ENCODE measurements at places on chromosomes 5 and 9. TPM values are rescaled to one million over a fixed set of nuclear protein-coding genes. Genes with fewer than 3 reads are reported as not detected.

- H3K4me3 ChIP-seq: no peak overlapping the region
- H3K36me3 ChIP-seq: no peaks in the 10 kb centered on the region
- no peak for DNase-seq
- no peaks in the 10 kb centered on the region for H3K4me1 ChIP-seq
These were observed 726.1 kb downstream of the BRINP1 start for GRCh38 chr9:118643118-118643517.

GRCh38 chr5:159837860-159838259 lies 78.4 kb upstream of the ADRA1B start:
- H3K27ac ChIP-seq: no peak overlapping the region
- no peaks in the 10 kb centered on the region for H3K27me3 ChIP-seq
- no peak overlapping the region for H3K4me3 ChIP-seq
- no peaks in the 10 kb centered on the region for H3K36me3 ChIP-seq
- DNase-seq: no peak

DNA sequence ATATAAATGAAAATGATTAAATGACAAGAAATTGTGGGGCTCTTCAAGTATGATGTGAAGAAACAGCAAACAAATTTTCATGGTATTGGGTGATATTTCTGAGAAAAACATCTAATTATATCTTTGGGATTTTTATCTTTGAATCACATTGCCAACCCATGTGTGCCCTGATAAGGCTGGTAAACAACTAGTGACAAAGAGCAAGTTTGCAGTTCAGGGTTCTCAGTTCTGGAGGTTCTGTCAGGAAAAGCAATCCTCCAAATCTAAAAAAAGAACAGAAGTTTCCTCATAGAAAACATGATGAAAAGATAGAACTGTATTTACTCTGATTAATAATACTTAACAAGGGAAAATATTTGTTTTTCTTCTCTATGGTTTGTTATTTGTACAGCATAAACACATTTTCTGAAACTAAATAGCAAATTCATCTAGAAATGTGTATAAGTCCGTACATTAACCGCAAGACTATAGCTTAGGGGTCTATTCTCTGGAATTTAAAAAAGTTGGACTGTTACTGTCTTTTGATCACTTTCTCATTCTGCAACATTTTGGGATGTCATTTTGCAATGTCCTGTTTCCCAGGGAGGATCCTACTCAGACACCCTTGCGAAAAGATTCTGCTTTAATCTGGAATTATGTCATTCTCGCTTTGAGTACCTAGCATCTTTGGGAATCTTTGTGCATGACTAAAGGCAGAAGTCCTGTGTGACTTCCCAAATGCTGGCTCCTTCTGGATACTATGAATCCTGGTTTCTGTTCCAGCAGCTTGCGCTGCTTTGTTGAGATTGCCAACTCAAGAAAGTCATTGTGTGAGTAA lies 308.5 kb downstream of the ADGRV1 start:
- no peaks in the 10 kb centered on the region for H3K27me3 ChIP-seq
- no peaks in the 10 kb centered on the region for H3K36me3 ChIP-seq
- no peak overlapping the region for H3K27ac ChIP-seq
- no peaks in the 10 kb centered on the region for H3K4me1 ChIP-seq
- H3K4me3 ChIP-seq: no peak overlapping the region

DNA sequence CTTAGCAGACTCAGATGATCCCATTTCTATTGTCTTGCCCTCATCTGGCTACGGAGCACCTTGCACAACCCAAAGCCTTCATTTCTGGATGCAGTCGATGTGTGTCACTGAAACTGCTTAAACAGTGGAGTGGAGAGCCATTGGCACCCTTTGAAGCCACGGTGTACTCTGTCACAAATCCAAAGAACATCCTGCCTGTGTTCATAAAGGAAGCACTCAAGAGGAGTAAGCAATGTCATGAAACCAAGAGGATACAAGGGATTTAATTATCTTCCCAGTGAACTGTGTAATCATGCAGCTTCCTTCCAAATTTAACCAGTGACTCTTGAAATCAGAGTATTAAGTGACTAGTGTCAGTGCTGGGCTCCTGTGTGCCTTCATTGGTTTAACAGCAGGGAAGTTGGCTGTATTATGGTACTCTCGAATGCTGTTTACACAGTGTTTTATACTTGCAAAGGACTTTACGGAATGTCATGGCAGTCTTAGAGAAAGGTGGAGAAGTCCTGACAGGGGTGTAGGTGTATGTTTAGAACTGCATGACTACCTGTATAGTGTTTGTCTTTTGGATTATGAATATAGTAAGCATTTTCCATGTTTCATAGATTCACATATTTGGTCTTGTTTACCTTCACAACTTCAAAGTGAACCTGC lies 41.9 kb downstream of the CD180 start:
- no peaks in the 10 kb centered on the region for H3K4me1 ChIP-seq
- DNase-seq: no peak
- H3K4me3 ChIP-seq: no peak overlapping the region
- peaks cover 31% of the 10 kb centered on the region for H3K36me3 ChIP-seq
- no peak overlapping the region for H3K27ac ChIP-seq

- no peaks in the 10 kb centered on the region for H3K27me3 ChIP-seq
- H3K4me3 ChIP-seq: no peak overlapping the region
- no peaks in the 10 kb centered on the region for H3K36me3 ChIP-seq
- DNase-seq: no peak
These were observed 793.7 kb downstream of the BRINP1 start for GRCh38 chr9:118575341-118576070.

DNA sequence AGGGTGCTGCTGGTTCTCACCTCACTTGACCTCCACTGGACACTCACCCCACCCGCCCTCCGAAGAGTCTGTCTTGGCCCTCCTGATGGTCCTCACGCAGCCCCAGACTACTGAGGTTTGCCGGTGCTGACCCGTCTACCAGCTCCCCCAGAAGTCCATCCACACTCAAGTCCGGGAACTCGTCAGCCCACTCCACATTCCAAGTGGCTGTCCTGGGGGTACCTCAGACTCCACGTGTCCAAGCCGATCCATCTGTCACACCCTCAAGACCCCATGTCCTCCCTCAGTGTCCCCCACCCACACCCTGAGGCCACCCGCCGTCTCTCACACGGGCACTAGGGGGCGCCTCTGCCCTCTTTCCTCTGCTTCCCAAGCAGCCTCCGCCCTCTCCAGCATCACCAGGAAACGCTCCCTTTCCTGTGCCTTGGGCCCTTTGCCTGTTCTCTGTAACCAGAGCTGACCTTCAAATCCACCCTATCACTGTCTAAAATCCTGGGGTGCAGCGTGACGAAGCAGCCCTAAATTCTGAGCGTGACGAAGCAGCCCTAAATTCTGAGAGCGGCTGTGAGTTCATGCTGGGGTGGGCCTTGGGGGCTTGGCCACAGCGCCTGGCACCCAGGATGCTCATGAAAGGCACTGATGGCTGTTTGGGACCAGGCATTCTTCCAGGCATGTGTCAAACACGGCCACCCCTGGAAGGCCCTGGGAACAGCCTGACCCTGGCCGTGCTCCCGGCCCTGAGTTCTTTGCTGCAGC lies 95.7 kb downstream of the KCNT1 start:
- H3K27ac ChIP-seq: no peak overlapping the region
- DNase-seq: peak; percentile 29
- peaks cover 4% of the 10 kb centered on the region for H3K4me1 ChIP-seq
- no peak overlapping the region for H3K4me3 ChIP-seq

GRCh38 chr9:69237702-69238295 lies 63.7 kb downstream of the TJP2 start:
- no peaks in the 10 kb centered on the region for H3K4me1 ChIP-seq
- H3K36me3 ChIP-seq: peaks cover 15% of the 10 kb centered on the region
- no peak overlapping the region for H3K4me3 ChIP-seq
- H3K27ac ChIP-seq: no peak overlapping the region
- no peak for DNase-seq
- H3K27me3 ChIP-seq: no peaks in the 10 kb centered on the region

DNA sequence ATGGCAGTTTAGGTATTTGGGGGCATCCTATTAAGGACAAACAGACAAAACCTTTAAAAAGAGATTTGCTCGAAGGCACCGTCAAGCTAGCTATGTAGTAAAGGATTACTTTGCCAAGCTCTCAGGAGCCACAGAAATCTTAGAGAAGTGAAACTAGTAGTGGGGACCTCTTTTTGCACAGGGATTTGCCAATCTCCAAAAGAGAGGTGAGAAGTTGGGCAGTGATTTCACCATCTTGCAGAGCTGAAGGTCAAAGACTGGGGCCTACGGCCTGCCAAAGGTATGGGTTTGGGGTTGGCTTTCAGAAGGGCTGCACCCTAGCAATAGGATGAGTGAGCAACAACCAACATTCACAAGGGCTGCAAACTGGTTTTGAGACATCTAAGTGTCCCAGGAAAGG lies 1.6 kb upstream of the FCN1 start:
- no peaks in the 10 kb centered on the region for H3K36me3 ChIP-seq
- no peak overlapping the region for H3K27ac ChIP-seq
- no peaks in the 10 kb centered on the region for H3K27me3 ChIP-seq
- no peaks in the 10 kb centered on the region for H3K4me1 ChIP-seq
- no peak overlapping the region for H3K4me3 ChIP-seq
- no peak for DNase-seq

GRCh38 chr9:129900263-129901027 lies 65.2 kb downstream of the USP20 start:
- no peak overlapping the region for H3K27ac ChIP-seq
- no peaks in the 10 kb centered on the region for H3K27me3 ChIP-seq
- H3K4me1 ChIP-seq: peaks cover 5% of the 10 kb centered on the region
- no peak overlapping the region for H3K4me3 ChIP-seq

GRCh38 chr5:91562922-91563321 lies 179.8 kb upstream of the ARRDC3 start:
- H3K27ac ChIP-seq: no peak overlapping the region
- H3K36me3 ChIP-seq: no peaks in the 10 kb centered on the region
- no peak overlapping the region for H3K4me3 ChIP-seq
- no peaks in the 10 kb centered on the region for H3K27me3 ChIP-seq

DNA sequence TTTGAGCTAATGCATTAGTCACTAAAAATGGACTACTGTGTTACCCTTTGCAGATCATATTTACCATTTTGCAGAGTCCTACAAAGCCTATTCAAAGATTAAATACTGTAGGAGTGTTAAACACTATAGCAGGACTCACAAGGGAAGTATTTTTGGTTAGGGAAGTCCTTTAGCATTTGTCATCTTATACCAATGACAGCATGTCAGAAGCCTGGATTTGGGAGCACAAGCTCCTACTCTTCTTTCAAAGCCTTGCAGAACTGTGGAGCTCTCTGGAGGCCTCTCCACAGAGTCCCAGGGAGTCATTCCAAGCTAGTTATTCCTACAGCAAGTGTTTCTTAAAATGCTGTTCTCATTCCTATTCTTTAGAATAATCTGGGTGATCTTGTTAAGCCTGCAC lies 288.8 kb downstream of the PIK3R1 start:
- H3K36me3 ChIP-seq: no peaks in the 10 kb centered on the region
- no peak overlapping the region for H3K27ac ChIP-seq
- H3K4me3 ChIP-seq: no peak overlapping the region
- H3K4me1 ChIP-seq: no peaks in the 10 kb centered on the region

DNA sequence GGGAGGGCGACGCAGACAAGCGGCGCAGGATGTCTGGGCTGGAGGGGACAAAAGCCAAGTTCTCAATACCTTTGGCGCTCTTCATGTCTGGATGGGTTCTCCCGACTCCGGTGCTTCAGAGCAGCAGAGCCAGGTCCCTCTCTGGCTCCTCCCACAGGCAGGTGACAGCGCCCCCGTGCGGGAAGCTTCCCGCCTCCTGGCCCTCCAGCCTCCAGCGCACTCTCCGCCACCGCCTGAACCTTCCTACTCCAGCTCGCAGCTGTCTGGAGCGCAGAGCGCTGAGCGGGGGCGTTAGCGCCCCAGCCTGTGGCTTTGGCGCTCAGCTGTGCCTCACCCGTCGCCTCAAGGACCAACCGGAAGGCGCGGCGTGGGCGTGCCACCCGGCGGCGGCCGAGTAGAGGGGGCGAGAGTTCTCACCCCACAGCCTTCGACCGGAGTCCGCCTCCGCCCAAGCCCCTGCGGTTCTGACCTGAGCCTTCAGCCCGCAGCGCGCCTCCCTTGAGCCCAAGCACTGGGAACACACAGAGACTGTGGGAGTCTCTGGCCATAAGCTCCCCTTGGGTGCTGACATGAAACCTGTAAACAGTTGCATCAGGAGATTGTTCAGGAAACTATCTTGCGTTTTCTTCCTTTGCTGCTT lies at the start of gene SLCO4C1:
Gene SLCO4C1, minus strand, starts transcription at position 107 of the 640 bp plus-strand sequence. Its CDS starts 22 bp downstream, at position 85.
- peak; percentile 18 for DNase-seq
- H3K27ac ChIP-seq: no peak within 1 kb of the TSS
- H3K36me3 ChIP-seq: no peaks in the 10 kb centered on the region
- H3K27me3 ChIP-seq: peaks cover 2% of the 10 kb centered on the region
- peak within 1 kb of the TSS; percentile 19 for H3K4me3 ChIP-seq
- peaks cover 8% of the 10 kb centered on the region for H3K4me1 ChIP-seq

DNA sequence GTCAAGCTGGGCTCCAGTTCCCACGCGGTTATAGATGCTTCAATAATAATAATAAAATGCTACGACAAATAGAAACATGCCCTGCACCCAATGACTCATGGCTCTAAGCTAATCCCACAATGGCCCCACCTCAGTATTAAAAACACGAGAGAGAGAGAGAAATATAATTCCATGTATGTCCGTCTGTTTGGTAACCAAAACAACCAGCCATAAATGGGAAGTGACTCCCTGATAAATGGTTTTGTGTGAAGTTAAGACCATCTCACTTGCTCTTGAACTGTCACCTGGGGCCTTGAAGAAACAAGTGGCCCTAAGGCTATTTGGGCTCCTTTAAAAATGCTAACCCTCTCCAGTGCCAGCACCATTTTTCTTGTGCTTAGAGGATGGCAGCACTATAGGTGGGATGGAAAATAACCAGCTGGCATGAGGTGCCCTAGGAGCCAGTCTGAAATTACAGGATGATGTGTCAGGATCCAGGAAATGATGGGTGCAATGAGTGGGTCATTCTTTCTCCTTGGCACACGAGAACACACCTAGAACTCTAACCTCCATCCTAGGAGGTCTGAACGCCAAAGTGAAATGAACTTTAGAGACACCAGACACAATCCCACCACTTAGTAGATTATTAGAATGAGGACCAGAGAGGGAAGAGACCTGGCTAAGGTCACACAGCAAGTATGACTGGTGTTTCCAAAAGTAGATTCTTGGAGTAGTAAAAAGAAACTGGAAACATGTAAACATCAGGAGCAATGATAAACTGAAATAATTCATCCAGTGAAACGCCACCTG lies 35.7 kb upstream of the ADRB2 start:
- H3K4me3 ChIP-seq: no peak overlapping the region
- H3K36me3 ChIP-seq: no peaks in the 10 kb centered on the region

The PFN3 gene
- not detected for total RNA-seq

The EGR1 gene
- total RNA-seq: 5.5 TPM

The PCDHGB7 gene
- 12.6 TPM for total RNA-seq

The OGN gene
- not detected for total RNA-seq

The DOCK2 gene
- 0.62 TPM for total RNA-seq

The ACTBL2 gene
- total RNA-seq: not detected

The RNF180 gene
- 5.6 TPM for total RNA-seq

The CCL27 gene
- total RNA-seq: not detected

The C5 gene
- total RNA-seq: 1.6 TPM
